Prostate gland (tissue), 2 donors: ENCODE measurements at places on chromosomes 16 and 17.

- peak overlapping the region; percentile 99 for H3K4me3 ChIP-seq
- H3K4me1 ChIP-seq: peaks cover 4% of the 10 kb centered on the region
- peak overlapping the region; percentile 96 for H3K27ac ChIP-seq
These were observed 970 bp downstream of the EPN2 start for GRCh38 chr17:19238167-19238505.

- no peak overlapping the region for H3K27ac ChIP-seq
- no peak for DNase-seq
These were observed 41.8 kb upstream of the GSG1L start for GRCh38 chr16:28105297-28105696.

DNA sequence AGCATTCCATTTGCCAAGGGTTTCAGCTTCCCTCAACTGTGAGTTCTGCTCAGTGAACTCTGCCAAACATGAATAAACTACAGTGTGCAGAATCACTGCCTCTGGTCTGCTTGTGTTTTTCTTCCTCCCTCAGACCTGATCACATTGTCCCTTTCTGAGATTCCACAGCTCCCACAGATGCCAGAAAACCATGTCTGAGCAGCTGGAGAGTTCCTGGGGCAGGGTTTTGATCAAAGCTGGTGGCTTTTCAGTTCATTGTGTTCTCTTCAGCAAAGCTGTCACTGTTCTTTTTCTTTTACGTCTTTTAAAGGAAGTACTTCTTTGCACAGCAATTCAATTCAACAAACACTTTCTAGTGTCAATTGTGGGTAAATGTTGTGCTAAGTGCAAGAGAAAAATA lies 555.8 kb downstream of the RBFOX1 start:
- no peak overlapping the region for H3K4me3 ChIP-seq
- H3K36me3 ChIP-seq: no peaks in the 10 kb centered on the region
- no peak overlapping the region for H3K27ac ChIP-seq
- H3K27me3 ChIP-seq: no peaks in the 10 kb centered on the region
- H3K4me1 ChIP-seq: no peaks in the 10 kb centered on the region

DNA sequence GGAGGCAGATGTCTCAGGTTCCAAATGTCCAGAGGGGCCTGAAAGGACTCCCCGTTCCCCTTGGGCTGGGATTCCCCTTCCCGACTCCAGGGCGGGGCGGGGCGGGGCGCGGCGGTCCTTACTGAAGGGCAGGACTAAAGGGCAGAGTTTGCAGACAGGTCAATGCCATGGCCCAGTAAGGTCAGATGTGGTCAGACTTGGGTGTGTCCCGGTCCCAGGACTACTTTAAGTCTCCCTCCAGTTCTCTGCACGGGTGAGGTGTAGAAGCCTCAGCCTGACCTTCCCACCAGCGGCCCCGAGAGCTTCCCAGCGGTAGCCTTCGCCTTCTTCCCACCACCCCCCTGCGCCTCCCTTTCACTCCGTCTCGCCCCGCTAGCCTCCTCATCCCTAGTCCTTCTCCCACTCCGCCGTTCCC lies 532 bp downstream of the KDM6B start:
- H3K27ac ChIP-seq: peak overlapping the region; percentile 98
- peak overlapping the region; percentile 75 for H3K4me3 ChIP-seq
- peaks cover 19% of the 10 kb centered on the region for H3K4me1 ChIP-seq
- H3K27me3 ChIP-seq: no peaks in the 10 kb centered on the region
- DNase-seq: peak; percentile 51
- no peaks in the 10 kb centered on the region for H3K36me3 ChIP-seq

GRCh38 chr17:62161405-62162148 lies 96.5 kb upstream of the MED13 start:
- H3K4me1 ChIP-seq: no peaks in the 10 kb centered on the region
- H3K36me3 ChIP-seq: no peaks in the 10 kb centered on the region
- no peak overlapping the region for H3K4me3 ChIP-seq
- no peaks in the 10 kb centered on the region for H3K27me3 ChIP-seq
- no peak overlapping the region for H3K27ac ChIP-seq

DNA sequence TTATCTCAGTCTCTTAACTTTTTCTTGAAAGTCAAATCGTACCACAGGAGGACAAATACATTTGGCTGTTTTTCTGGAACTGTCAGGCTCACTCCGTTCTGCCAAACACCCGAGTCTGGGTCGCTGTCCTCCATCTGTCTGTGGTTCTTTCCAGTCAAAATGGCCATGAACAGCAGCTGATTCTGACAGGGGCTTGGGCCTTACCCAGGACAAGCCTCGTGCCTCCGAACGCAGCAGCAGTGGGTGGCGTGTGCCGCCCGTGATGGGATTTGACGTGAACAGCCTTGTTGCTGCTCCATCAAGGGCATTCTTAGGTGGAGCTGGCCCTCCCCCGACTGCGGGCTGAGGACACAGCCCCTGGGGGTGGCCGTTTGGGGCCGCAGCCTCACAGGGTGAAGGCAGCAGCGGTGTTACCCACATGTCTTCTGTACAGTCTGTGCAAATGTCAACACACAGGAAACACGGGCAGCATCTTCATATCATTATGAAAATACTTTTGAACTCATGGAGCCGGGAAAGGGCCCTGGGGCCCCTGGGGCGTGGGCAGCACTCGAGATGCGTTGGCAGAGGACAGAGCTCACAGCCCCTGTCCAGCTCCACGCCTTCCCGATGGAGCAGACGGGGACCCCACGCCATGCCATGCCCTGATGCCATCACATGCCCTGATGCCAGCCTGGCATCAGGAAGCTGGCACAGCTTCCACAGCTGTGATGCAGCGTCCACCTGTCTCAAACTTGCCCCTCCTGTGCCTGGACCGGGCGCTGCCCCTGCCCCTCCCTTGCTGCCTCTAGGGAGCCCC lies 8.6 kb upstream of the ACSF3 start:
- H3K27me3 ChIP-seq: no peaks in the 10 kb centered on the region
- no peak for DNase-seq
- H3K36me3 ChIP-seq: no peaks in the 10 kb centered on the region

- no peak overlapping the region for H3K4me3 ChIP-seq
- H3K27me3 ChIP-seq: no peaks in the 10 kb centered on the region
- no peak for DNase-seq
- no peaks in the 10 kb centered on the region for H3K36me3 ChIP-seq
- peaks cover 20% of the 10 kb centered on the region for H3K4me1 ChIP-seq
These were observed 28.8 kb downstream of the MSI2 start for GRCh38 chr17:57284984-57285646.

GRCh38 chr17:40884708-40885512 lies at the start of gene KRT20:
TSS of gene KRT20 (minus strand) at chr17:40885242. CDS start at chr17:40885185, 57 bp downstream.
- no peaks in the 10 kb centered on the region for H3K36me3 ChIP-seq
- no peak for DNase-seq
- no peaks in the 10 kb centered on the region for H3K27me3 ChIP-seq
- no peak within 1 kb of the TSS for H3K27ac ChIP-seq
- H3K4me1 ChIP-seq: no peaks in the 10 kb centered on the region

DNA sequence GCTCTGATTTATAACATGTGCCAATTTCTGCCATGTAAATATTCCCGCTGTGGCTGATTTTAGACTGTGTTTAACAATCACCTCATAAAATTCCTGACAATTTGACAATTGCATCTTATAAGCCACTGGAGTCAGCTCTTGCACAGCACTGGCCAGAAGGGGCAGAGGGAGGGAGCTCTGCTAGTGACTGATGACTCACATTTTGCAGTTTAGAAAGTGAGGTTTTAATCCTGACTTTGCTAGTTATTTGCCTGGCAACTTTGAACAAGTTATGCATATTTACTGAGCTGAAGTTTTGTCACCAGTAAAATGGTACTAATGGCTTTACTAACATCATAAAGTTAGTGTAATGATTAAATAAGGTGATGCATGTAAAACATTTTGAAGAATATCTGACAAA lies 452.3 kb downstream of the CNTNAP4 start:
- H3K4me1 ChIP-seq: no peaks in the 10 kb centered on the region
- no peak overlapping the region for H3K4me3 ChIP-seq
- H3K36me3 ChIP-seq: no peaks in the 10 kb centered on the region
- DNase-seq: no peak

DNA sequence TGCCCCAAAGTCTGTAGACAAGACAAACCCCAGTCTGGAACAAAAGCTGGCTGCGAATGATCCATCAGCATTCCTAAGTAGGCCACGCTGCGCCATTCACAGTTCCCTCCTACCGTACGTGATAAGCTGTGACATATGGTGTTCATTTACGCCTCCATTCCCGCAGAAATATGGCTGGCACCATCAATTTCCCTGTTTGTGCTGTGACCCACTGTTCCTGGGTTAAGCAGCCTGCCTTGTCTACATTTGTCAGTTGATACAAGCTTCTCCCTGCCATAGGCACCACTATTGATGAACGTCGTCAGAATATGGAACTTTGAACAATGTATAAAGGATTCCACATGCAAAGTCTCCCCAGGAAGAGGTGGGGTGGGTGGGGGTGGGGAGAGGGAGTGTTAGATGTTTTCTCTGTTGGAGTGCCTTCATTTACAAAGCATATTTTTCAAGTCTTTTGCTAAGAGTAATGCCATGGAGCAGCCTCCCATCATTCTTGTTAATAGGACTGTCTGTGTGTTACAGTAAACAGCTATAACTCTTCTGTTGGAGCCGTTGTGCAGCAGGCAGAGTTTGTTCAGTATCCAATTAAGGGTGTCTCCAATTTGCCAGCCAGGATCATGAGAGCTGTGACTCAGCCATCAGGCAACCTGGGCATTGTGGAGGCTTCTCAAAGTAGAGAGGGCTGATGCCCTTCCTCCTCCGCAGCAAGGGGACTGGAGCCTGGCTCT lies 294.6 kb downstream of the TMEM114 start:
- no peak overlapping the region for H3K27ac ChIP-seq
- H3K36me3 ChIP-seq: no peaks in the 10 kb centered on the region
- no peak overlapping the region for H3K4me3 ChIP-seq
- H3K4me1 ChIP-seq: no peaks in the 10 kb centered on the region

DNA sequence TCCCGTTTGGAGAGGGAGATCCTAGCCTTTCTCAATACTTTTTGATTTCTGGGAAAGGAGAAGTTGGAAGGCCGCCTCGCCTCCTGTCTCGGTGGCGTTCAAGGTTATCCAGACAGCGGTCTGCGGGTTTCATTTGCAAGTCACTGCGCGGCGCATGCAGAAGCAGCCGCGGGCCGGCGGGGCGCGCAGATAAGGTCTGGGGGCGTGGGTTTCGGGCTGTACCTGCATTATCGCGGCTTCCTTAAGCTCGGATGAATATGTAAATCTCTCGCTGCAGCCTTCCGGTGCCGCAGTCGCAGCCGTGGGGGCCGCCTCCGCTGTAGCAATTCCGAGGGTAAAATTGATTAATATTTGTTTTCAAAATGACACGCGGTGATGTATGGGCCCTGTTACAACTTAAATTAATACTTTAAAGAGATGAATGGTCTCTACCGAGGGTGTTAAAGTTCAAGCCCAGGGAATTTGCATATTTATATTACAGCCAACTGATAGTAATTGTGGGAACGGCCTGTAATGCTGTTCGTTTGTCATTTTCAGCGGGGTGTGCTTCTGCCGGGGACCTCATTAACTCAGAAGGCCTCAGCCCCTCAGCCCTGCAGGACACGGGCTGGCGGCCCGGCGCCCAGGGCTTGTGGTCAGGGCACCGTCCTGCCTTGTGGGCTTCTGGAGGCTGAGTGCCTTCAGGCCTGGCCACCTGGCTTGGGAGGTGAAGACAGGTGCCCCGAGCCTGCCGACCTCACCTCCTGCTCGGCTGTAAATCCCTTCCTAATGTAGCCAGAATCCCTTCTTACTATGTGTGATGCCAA lies 99.4 kb downstream of the CYLD start:
- peaks cover 4% of the 10 kb centered on the region for H3K27me3 ChIP-seq
- H3K36me3 ChIP-seq: no peaks in the 10 kb centered on the region
- DNase-seq: no peak
- H3K27ac ChIP-seq: no peak overlapping the region

- DNase-seq: no peak
- H3K4me3 ChIP-seq: no peak overlapping the region
- H3K4me1 ChIP-seq: no peaks in the 10 kb centered on the region
- no peaks in the 10 kb centered on the region for H3K27me3 ChIP-seq
These were observed 76.2 kb upstream of the ZFHX3 start for GRCh38 chr16:73124097-73124652.

- no peaks in the 10 kb centered on the region for H3K36me3 ChIP-seq
- no peak for DNase-seq
- H3K4me3 ChIP-seq: no peak overlapping the region
- no peak overlapping the region for H3K27ac ChIP-seq
- H3K4me1 ChIP-seq: no peaks in the 10 kb centered on the region
These were observed 324.5 kb downstream of the SNX29 start for GRCh38 chr16:12300945-12301500.

DNA sequence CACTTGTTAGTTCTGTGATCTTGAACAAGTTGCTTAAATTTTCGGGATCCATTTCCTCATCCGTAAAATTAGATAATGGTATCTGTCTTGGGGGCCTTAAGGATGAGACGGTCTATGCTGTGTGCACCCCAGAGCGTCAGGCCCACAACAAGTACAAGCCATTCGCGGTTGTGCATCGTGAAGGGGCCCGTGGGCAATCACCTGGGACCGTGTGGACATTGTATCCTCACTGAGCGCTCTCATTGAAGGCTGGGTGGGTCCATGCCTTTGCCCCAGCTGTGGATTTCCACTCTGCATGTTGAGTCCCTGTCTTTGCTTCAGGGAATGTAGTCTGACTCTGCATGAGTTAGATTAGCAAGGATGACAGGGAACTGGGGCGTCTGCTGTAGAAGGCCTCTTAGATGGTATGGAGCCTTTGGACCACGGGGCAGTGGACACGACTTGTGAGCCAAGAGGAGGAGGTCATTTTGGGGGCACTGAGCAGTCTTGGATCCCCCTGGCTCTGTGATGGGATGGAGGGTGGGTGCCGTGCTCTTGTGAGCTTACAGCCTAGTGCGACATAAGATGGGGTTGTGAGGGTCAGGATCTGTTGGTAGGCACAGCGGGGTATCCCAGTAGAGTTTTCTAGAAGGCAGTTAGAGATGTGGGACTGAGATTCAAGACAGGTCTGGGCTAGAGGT lies 89.5 kb downstream of the SNX29 start:
- no peaks in the 10 kb centered on the region for H3K4me1 ChIP-seq
- H3K36me3 ChIP-seq: no peaks in the 10 kb centered on the region
- DNase-seq: no peak
- H3K27ac ChIP-seq: no peak overlapping the region

DNA sequence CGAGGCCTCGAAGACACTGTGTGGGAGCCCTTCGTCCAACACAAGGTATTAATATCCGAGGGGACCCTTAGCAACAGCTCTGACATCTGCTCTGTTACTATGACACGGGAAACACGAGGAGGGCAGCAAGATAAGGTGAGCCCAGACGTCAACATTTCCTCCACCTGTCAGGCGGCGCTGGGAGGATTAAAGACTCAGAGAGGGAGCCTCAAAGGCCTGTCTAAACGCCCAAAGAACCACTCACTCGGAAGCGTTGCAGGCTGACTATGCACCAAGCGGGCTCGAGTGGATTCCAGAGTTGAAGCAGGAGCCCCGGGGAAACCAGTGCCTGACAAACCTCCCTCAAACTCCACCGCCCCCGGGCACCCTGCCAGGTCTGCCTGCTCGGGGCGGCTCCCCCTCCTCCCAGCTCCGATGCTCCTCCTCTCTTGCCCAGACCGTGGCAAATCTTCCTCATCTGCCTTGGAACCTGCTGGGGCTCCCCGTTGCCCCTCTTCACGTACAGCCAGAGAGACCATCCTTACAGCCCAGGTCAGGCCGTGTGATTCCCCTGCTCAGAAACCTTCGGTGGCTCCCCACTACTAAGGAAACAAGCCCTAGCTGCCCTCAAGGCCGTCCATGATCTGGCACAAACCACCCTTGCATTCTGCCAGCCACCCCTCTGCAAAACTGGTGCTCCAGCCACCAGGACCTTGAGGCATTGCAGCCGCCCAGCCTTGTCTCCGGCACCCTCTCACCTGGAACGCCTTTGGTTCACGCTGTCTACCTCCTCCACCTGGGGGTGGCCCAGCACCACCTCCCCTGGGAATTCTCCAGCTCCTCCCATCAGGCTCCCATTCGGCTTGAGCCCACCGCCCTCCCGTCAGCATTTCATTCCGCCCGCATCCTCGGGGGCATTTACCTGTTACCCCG lies 16.2 kb downstream of the RPH3AL start:
- H3K27me3 ChIP-seq: no peaks in the 10 kb centered on the region
- H3K36me3 ChIP-seq: no peaks in the 10 kb centered on the region
- H3K4me3 ChIP-seq: no peak overlapping the region
- DNase-seq: no peak
- no peak overlapping the region for H3K27ac ChIP-seq
